H9 (cell line): ENCODE measurements at places on chromosomes 7 and 10.

- DNase-seq: no peak
Observed at GRCh38 chr10:69628891-69629290, 1.2 kb upstream of the FAM241B start.

DNA sequence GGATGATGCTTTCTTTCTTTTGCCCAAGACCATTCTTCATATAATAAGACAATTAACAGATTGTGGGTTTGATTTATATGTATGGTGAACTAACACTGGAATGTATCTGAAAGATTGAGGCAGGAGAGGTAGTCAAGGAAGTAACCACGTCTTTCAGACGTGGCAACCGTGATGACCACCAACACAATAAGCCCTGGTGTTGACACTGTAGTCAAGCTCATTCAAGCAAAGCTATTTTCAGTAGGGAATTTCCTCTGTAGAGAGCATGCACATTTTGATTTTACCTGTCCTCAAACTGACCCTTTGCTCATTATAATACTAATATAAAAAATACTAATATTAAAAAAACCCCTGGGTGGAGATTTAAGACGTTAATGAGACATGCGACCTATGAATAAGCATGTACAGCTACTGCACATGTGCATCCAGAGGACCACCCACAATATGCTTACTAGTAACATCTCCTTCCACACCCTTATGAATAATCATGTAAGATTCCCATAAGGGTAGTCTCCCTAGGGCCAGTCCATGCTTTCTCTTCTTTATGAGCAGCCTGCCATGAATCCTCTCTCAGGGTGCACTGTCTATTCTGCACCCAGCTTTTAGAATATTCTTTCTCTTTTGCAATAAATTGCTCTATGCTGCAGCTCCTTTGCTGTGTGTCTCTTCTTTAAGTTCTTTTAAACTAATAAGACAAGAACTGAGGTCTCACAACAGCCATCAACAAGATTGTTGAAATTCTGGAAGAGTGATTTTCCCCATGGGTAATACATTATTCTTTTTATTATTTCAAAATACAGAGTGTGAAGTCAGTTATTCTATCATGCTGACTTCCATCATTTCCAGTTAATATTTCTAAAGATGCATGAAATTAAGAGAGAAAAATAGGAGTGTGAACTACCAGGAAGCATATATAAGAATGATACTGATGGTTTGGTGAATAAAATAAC lies 151.3 kb upstream of the NPVF start:
- no peak for DNase-seq

DNA sequence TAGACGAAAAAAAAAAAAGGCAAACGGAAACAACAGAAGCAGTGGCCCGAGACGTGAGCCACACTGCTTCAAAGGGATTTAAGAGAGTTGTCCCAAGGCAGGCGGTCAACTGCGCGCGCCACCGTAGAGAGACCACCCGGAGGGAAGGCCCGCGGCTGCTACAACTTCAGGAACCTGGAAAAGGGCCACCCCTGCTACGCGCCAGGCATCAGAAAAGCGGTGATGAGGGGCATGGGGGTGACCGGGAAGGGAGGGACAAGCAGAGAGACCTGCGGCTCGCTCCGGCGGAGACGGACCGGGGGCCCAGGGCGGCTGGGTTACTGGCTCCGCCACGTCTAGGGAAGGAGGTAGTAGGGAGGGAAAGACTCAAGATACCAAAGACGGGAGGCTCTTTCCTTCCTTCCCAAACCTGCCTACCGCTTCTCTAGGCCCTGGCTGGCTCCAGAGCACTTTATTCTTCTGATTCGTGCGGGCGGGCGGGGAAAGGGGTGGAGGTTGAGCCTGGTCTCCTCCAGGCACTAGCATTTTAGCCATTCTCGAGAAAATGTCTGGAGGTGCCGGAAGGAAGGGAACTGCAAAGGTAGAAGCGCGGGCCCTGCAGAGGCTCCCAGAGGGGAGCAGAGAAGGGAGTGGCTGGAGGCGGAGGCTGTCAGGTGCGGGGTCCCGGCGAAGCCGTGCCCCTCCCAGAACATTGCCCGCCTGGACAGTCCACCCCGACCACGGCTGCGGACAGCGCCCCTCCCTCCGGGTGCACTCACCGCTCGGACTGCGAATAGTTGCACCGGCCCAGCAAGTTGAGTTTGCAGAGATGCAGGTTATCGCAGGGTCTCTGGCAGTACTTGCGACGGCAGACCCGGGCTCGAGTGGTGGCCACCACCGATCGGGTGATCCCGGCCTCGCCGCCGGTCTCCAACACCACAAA lies 993 bp downstream of the ZC3HAV1 start:
- DNase-seq: peak; percentile 58

- no peak for DNase-seq
Observed at GRCh38 chr10:23643111-23643780, 204.4 kb downstream of the OTUD1 start.

- DNase-seq: no peak
Observed at GRCh38 chr7:22346383-22347107, 10.4 kb downstream of the RAPGEF5 start.

- DNase-seq: no peak
Observed at GRCh38 chr10:52889611-52890010, 117.0 kb upstream of the MBL2 start.

DNA sequence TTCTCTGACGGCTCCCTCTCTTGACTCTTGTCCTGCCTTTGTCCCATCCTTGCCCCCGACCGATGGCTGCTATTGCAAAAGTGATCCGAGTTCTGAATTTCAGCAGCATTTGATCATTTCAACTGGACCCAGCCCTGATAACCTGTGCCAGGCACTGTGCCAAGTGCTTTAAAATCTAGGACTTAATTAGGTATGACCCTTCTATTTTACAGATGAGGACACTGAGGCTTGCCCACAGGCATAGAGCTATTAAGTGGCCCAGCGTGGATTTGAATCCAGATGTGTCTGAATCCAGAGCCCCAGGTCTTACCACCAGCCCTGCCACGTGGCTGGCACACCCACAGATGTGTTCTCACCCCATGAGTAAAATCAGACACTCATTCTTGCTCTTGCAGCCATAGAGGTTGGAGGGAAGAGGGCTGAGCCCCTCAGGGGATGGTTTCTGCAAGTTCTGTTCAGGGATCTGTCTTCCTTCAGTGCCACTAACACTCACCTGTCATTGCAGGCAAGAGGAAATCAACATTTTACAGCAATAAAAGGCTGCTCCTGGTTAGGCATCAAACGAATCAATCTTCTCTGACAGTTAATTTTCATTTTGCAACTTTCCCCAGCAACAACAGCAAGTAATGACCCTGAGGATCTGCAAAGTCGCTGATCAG lies 101.2 kb downstream of the GRID1 start:
- peak; percentile 10 for DNase-seq

DNA sequence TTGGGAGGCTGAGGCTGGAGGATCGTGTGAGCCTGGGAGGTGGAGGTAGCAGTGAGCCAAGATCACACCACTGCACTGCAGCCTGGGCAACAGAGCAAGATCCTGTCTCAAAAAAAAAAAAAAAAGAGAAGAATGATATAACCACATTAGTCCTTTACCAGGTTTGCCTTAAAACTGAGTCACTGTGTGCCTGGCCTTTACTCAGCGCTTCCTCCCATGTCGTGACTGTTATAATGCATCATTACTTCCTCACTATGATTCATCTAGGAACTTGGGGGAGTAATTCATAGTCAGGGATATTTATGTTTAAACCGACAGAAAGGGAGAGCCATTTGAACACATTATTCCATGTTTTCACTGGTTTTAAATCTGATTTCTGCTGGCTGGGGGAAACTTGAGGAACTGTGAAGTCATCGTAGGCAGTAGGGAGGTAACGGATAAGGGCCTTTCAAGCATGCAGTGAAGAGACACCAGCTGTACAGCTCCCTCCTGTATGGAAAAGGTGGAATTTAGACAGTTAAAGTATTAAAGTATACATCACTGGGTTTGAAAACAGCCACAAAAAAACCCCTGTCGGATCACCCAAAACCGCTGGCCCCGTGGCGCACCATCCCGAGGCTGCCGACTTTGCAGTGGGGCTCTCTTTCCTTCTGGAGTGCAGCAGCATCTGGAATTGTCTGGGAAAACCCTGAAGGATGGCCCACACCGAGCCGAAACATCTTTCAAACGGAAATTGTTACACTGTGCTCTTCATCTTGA lies 119.8 kb downstream of the NKX6-2 start:
- no peak for DNase-seq

GRCh38 chr10:12812571-12812970 lies 188.9 kb downstream of the CCDC3 start:
- no peak for DNase-seq

DNA sequence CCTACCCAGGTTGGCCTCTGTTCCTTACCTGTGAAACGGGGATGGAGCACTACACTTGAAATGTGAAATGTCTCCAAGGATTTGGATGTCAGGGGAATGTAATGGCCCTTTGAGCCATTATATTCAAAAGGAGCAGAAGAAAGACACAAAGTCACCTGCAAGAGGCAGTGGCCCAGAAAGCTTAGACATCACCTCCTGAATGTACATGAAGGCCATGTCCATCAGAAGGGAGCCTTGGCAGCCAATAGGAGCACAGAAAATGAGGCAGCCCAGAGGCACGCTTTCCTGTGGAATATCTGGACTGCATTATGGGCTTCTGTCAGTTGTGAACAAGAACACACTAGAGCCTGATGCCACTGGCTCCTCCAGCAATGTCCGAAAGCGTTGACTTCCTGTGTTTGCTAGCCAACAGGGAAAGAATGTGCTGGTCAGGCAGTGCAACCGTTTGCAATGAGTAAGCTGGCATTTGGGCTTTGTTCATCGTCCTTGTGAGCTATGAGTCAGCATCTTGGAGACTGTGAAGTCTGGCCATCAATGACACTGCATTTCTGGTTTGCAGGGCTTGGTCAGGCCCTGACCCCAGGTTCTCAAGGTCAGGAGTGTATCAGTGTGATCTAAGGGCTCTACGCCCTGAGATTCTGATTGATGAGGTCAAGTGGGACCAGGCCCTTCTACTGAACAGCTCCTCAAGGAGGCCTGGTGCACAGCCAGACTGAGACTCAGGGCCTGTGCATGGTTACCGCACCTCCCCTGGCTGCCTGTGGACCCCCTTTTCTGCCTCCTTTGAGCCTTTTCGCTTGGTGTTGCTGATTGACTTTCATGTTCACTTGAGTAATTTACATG lies 222.4 kb downstream of the RPS24 start:
- DNase-seq: no peak

- no peak for DNase-seq
Observed at GRCh38 chr7:7324698-7325097, 142.4 kb downstream of the C1GALT1 start.

GRCh38 chr7:151248346-151249033 lies at the start of gene SMARCD3:
TSS of gene SMARCD3 (minus strand) at chr7:151248694. CDS start at chr7:151248562, 132 bp downstream.
- DNase-seq: peak; percentile 61

GRCh38 chr10:113552701-113553100 lies at the start of gene HABP2:
TSS of gene HABP2 (plus strand) at chr10:113553053. CDS start at chr10:113553122, 69 bp downstream.
- no peak for DNase-seq

DNA sequence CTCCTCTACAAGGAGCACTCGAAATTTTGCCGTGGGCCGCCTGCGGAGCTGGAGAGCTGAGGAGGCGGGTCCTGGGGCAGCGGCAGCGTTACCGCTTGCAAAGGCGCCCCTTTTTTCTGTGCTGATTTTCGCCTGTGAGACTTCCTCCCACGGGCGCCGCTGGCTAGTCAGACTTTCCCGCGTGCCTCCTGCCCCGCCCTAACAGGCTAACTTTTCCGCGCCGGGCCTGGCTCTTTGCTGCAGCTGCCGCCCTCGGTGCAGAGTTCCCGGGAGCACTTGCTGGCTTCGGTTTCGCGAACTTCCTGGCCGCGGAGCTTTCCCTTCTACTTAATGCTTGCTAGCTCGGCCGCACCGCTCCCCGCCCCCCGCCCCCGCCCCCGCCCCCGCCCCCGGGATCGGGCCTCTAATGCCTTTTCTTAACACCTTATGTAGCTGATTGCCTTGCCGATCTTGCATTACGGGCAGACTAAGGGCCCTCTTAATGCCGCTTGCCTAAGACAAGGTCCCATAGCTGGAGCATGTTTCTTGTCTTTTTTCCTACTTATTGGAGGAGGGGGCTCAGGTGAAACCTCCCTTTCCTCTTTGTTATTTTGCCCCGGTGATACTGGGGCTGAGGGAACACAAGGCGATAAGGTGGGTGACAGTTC lies 37.9 kb upstream of the RASGEF1A start:
- DNase-seq: peak; percentile 77

DNA sequence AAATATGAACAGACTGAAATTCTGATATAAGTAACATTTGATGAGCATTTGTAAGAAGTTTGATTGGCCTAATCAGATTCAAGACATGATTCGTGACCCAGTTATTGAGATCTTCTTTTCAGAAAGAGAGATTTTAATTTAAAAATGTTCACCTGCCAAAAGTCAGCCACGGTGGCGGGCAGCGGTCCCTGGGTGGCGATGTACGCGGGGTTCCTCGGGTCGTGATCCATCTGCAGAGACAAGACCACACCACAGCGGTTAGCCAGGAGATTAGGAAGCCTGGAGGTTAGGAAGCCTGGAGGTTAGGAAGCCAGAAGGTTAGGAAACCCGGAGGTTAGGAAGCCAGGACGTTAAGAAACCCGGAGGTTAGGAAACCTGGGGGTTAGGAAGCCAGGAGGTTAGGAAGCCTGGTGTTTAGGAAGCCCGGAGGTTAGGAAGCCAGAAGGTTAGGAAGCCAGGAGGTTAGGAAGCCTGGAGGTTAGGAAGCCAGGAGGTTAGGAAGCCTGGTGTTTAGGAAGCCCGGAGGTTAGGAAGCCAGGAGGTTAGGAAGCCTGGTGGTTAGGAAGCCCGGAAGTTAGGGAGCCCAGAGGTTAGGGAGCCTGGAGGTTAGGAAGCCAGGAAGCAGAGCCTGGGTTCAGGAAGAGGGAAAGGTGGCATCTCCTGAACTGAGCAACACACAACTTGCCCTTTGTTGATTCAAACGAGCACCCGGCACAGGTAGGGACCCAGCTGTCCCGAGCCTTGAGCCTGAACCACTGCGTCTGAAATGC lies 258.5 kb downstream of the DNAJB6 start:
- no peak for DNase-seq

GRCh38 chr10:112767156-112767555 lies 182.9 kb upstream of the TCF7L2 start:
- DNase-seq: no peak

DNA sequence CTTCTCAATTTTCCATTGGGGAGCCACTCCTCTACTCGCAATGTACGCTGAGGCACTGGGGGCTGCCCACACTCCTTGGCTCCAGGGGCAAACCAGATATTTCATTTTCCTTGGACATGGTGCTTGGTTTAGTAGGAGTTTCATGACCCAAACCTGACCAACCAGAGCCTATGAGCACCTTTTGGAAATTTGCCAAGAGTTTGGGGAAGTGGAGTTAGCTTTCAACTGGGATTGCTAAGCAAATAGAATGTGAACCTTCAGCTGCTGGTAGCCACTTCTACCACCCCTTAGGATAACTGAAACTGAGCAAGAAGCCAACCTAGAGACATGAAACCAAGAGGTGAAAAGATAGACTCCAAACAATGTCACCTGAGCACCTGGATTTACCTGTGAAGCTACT lies 74.9 kb upstream of the COL13A1 start:
- no peak for DNase-seq
